Activated gamma-delta T cell (primary cell): ENCODE measurements at places on chromosomes 7 and 10.

DNA sequence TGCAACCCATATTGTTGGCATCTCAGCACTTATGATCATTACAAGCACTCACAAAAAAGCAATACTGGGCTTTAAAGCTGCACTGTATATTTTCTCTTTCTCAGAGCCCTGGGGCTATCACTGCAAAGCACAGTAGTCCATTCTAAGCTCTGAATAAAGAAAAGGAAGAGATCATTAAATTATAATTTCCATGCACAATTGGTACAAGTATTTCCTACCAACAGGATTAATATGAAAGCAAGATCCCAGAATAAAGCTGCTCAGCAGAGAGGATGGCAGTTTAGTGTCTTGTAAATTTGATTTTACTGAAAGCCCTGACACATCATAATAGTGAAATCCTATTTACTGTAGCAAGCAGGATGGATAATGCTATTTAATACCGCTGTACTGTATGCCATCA, 205.3 kb downstream of the CHCHD3 start:
- no peak for DNase-seq

DNA sequence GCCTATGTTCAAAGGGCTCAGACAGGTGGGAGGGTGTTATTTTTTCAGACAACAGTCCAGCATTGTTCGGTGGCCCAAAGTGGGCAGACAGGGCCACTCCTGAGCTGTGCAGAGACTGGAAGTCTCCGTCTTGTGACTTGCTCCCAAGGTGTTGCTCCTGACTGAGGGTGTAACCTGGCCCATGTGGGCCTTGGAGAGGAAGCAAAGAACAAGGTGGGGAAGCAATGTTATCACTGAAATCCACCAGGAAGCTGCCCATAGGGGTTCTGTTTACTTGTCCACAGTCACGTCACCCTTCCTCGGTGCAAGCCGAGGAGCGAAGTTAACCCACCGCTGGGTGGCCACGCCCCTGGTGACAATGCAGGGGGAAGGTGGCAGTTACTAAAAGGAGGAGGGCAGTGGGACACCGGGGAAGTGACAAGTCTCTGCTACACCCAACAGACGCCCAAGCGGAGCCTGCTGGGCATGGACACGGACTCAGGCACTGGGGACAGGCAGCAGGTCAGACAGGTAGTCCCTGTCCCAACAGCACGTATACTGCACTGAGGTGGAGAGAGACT, 311.6 kb upstream of the MKI67 start:
- DNase-seq = no peak

GRCh38 chr7:43700646-43701499, 28.4 kb downstream of the COA1 start:
- no peak for DNase-seq

DNA sequence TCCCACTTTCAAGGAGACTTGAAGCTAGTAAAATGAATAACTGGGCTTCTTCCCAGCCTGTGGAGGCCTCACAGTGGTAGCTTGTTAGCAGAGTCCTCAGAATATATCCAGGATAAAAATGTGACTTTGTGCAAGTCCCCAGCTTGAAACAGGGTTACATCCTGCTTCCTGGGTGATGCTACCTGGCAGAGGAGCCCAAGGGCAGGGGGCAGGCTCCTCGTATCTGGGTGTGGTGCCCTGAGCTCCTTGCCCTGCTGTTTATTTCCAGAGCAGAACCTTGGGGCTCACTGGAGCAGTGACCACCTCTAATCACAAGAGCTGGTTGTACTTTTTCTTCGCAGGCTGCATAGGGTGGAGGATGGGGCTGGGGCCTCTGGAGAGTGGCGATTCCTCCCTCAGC, 94.8 kb downstream of the GRK5 start:
- no peak for DNase-seq

GRCh38 chr10:51063659-51064535, 10.4 kb upstream of the PRKG1 start:
- no peak for DNase-seq
